ENCODE measurements at places on chromosomes 3 and 15.

- DNase-seq, result no peak
These were observed 153.4 kb downstream of the OTOL1 start for GRCh38 chr3:161649900-161650484.

DNA sequence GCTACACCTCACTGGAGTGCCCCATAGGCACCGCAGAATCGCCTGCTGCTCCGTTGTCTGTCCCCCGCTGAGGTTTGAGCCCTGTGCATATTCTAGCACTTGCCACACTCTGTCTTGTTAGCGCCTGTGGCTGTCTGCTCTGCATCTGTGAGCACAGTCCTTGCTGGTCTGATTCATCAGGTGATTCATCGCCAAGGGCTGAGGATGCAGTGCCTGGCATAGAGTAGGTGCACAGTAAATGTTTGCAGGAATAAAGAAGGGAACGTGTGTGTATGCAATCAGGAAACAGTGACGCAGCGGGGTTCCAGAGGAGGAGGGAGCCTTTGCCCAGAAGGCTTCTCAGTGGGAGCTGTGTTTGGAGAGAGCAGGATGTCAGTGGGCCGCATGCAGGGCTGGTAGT is 124.0 kb upstream of the PLXNA1 start:
- no peak for DNase-seq

GRCh38 chr3:146540236-146540635 is 4.2 kb downstream of the PLSCR1 start:
- DNase-seq, result no peak

DNA sequence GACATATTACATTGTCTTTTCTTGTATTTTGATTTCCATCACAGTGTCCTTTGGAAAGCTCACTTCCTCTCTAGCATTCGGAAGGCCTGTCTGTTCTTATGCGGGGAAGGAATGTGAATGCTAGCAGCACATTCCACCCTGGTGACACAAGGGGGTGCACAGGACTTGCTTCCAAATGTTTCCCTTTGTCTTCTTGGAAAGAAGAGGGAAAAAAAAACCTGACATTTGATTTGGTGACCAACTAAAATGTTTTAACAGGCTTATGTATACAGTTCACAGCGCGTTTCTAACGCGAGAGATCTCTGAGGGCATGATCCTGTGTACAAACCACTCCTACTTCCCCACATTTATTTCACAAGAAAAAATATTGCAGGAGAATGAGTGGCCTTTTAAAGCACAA is 107.6 kb upstream of the FXR1 start:
- peak; percentile 27 for DNase-seq

DNA sequence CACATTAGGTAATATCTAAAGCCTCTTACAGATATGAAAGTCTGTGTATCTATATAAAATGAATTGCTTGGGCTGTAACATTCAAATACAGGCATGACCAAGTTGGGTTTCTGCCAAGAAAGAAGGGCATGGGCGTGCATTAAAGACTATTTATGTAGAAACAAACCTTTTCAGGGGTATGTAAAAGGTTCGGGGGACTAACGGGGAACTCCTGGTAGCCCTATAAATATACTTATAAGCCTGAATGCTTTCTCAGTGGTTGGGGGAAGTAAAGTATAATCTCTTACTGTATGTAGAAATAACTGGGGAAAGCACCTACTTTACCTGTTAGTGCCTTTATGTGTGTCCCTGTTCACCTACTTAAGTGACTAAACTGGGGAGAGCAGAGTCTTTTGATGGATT is 154.5 kb upstream of the TBL1XR1 start:
- DNase-seq, result no peak

- no peak for DNase-seq
These were observed 14.3 kb upstream of the CLASP2 start for GRCh38 chr3:33732394-33732793.
